ENCODE measurements at places on chromosomes 13 and 19.
A peak's percentile ranks its signal among the peaks of the same experiment; 100 is the strongest.

- peak; percentile 17 for DNase-seq
Observed at GRCh38 chr13:20193907-20194631, 1.3 kb upstream of the GJB2 start.

- DNase-seq = no peak
Observed at GRCh38 chr13:108624108-108624507, 5.3 kb upstream of the MYO16 start.

DNA sequence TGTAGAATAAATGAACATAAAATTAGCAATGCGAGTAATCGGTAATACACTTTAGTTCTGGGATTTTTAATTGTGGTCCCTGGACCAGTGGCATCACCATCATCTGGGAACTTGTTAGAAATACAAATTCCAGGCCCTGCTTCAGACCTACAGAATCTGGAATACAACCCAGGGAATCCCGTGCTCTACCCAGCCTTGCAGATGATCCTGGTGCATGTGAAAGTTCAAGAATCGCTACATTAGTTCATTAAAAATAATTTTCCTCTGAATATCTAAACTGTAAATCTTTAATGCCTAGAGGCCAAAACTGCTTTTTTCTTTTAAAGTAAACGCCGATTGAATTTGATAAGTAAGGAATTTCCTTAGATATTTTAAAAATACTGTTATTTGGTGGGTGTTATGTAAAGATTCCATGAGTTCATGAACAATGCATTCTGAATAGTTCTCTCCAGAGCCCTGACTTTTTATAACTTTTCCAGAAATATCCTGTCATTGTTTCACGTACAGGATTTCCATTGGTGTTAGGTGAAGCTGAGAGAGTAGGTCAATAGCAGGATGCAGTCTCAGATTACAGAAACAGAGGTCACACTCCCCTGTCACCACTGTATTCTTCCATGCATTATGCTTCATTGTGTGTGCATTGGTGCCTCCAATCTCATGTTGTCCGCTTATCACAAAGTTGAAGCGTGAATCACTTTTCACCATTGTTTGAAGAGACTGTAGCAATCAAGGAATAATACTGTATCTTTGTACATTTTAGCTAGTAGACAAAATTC is 596.5 kb upstream of the KLF12 start:
- no peak for DNase-seq

GRCh38 chr13:112127564-112128330 is 60.8 kb downstream of the SOX1 start:
- no peak for DNase-seq

- DNase-seq = no peak
Observed at GRCh38 chr13:28499609-28500008, 4.7 kb upstream of the FLT1 start.

- no peak for DNase-seq
Observed at GRCh38 chr13:50016444-50016843, 1.2 kb downstream of the KCNRG start.

DNA sequence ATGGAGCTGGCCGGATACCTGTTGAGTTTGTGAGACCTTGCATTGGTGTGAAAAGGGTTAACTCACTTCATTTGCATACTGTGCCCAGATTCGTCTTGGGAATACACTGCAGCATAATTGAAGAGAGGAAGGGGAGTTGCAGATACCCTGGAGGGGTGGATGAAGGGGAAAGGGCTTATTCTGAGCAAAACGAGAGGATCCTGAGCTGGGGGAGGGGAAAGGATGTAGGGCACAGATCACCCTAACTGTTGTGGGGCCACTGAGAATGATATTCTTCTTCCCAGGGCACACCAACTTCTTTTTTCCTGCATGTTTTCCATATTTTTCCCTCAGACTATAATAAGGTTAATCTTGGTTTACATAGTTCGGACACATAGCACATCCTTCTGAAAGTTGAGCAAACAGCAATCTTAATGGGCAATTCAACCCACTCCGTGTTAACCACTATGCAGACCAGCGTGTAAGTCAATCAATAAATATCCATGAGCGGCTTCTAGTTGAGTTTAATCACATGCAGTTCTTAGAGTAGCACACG is 11.7 kb upstream of the PTPRS start:
- no peak for DNase-seq

DNA sequence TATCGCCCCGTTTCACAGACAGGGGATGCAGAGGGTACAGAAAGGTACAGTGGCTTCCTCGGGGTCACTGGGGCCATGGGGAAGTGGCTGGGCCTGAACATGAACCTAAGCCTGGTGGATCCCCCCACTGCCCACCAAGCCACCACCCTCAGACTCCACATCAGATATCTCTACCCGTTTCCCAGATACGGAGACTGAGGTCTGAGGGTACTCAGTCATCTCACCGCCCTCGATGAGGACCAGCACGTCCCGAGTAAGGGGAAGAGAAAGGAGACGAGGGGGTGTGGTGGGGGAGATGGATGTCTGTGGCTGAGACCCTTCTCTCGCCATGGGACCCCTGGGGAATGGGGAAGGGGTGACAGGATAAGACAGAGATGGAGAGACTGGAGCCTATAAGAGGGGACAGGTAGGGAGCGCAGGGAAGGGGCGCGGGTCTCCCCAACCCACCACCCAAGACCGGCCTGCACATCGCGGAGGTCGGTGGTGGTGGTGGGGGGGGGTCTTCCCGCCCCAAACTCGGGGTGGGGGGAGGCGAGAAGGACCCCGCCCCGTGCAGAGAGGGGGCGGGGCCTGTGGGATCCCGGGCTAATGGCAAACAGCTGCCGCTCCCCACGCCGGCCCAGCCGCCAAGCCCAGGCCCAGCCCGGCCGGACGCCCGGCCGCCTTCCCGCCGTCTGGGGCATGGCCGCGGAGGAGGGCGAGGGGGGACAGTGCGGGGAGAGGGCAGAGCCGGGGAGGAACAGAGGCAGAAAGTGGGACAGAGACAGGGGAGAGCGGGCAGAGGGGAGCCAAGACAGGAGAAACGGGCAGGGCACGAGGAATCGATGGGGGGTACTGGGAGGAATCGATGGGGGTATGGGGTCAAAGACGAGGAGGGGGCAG is 698 bp downstream of the KANK2 start:
- no peak for DNase-seq

DNA sequence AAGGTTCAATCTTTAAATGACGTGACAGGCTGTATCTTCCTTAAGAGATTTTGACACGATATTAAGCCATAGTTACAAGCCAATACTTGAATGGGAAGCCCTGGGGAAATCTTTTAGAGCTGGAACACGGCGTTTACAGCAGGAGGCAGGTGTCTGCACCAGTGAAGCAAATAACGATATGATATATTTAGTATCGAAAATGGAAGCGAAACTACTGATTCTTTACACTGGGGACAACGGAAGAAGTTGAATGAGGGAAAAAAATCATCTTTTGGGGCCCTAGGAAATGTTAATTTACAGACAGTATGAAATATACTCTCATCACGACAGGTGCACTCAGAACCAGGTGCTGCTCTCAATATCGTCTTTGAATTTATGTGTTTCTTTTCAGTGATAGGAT is 793.9 kb upstream of the PCDH20 start:
- no peak for DNase-seq

DNA sequence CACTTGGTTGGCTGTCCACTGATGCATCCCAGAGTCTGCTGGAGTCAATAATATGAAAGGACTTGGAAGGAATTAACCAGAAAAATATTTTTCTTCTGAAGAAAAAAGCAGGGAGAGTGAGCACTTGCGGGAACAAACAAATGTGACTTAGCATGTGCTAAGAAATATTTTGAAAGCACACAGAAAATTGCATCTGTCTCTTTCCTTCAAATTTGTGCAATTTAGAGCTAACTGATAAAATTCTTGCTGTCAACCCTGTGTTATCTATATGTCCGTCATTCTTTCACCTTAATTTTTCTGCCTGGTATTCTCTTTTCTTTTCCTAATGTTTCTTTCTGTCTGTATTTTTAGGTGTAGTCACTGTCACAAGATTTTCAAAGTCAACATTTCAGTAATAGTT is 852.6 kb downstream of the PCDH9 start:
- no peak for DNase-seq

- no peak for DNase-seq
Observed at GRCh38 chr13:69947582-69947981, 160.0 kb upstream of the ATXN8OS start.

GRCh38 chr13:80082396-80083080 is 258.4 kb downstream of the SPRY2 start:
- DNase-seq = no peak

DNA sequence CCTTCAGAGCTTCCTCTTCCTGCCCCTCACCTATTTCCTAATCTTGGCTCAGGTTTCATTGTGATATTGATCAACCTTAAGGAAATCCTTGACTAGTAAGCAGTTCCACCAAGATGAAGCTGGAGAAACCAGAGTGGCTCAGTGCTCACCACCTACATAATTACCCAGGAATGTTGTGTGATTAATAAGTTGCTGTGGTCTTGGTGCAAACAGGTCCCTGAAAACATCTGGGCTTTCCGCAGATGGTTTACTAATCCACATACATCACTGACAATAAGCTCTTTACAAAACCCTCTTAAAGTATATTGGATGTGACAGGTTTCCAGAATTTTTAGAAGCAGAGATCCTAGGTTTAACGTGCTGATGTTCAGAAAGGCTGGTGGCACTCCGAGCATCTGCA is 8.6 kb upstream of the SERP2 start:
- DNase-seq = no peak

DNA sequence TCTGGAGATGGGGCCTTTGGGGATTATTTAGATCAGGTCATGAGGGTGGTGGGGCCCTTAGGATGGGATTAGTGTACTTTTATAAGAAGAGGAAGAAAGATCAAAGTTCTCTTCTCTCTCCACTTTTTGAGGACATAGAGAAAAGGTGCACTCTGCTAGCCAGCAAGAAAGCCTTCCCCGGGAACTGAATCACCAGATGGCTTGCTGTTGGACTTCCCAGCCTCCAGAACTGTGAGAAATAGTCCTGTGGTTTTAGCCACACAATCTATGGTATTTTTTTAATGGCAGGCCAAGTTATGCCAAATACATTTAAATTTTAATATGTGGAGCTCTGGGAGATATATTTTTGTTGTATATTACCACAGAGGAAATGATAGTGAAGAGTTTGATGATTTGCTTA is 385.8 kb downstream of the KLF12 start:
- DNase-seq = no peak

DNA sequence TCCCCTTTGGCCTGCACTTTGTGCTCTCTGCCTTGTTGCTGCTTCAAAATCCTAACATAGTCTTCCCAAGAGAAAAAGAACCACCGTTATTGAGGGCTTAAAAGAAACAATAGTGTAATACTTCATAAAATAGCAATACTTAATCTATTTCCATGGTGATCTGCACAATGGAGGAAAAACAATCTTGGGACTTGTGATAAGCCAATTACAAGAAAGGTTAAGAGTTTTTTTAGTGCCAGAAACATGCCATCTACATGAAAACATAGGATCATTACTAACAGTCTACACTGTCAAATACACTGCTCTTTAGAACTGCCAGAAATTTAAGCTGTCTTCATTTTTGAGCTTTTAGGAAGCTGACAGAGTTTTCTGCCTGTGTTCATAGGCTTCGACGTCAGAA is 54.1 kb upstream of the MAB21L1 start:
- DNase-seq = no peak

DNA sequence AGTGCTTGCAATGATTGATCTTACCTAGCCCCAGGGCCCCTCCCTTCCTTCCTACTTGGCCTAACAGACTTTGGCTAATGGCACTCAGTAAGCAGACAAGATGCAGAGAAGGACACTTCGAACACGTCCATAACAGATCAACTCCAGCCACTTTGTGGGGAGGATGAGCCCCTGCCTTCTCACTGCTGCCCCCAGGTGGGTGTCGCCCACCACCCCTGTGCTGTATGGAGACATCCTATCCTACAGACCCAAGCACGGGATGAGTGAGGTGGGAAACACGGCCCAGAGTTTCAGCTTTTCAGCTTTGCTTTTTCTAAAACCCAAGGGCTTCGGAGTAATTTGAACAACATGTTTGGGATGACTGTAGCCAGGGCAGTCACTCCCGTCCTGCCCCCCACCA is 5.5 kb downstream of the SLC7A1 start:
- no peak for DNase-seq

DNA sequence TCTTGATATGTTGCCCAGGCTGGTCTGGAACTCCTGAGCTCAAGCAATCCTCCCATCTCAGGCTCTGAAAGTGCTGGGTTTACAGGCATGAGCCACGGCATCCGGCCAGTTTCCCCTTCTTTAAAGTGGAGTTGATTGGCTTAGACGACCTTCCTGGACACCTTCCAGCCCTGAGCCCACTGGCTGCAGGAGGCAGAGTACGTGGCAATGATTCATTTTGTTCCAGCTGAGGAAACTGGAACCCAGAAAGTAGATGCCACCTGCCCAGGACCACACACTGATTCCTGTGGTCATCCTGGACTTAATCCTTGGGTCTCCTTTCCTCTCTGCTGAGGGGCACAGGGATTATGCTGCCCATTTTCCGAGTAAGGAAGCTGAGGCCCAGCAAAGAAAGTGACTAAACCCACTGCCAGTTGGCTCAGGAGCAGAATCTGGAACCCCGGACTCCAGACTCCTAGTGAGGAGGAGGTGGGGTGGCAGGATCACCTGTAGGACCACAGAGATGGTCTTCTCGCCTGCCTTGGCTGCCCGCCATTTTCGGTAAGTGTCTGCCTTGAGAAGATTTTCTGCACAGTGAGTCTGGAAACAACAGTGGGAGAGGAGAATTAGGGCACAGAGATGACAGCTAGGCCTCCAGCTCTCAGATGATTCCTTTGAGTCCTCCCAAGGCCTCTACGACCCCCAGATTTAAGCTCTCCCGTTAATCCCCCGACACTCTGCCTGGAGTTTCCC is 737 bp downstream of the XRCC1 start:
- no peak for DNase-seq

DNA sequence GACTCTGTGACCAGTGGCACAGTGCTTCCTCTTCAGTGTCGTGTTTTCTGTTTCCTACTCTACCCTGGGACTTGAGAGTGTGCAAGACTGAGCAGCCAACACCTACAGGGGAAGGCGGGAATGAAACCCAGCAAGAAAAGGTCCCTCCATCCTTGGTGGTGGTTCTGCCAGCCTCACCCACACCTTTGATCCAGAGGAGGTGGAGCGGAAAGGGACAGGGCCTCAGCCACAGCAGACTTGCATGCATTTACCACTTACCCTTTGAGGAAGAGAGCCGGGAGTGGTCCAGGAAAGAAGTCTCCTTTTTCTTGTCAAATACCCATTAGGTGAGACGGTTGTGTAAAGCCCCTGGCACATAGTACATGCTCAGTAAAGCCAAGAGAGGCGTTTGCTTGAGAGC is 164.8 kb upstream of the ZNF536 start:
- no peak for DNase-seq

DNA sequence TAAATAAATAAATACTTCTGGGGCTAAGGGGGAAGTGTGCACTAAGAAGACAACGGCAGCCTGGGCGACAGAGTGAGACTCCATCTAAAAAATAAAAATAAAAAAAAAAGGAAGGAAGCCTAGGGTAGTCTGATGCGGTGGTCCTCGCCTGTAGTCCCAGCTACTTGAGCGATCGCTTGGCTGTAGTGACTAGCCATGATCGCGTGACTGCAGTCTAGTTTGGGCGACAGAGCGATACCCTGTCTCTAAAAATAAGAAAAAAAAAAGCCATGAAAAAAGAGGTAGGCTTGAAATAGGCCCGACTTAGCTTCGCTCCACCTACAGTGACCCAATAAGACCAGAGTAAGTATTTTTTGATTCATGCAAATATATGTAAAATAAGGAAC is 661 bp upstream of the BABAM1 start:
- DNase-seq = no peak

All from CD4-positive, alpha-beta T cell treated with Interleukin-6 for 4 hours (primary cell).